Colonic mucosa (tissue), 4 donors: ENCODE measurements at places on chromosomes 2 and 18. TPM values are rescaled to one million over a fixed set of nuclear protein-coding genes. Genes with fewer than 3 reads are reported as not detected.
A peak's percentile ranks its signal among the peaks of the same experiment; 100 is the strongest.

Gene CIB4
- total RNA-seq = not detected

DNA sequence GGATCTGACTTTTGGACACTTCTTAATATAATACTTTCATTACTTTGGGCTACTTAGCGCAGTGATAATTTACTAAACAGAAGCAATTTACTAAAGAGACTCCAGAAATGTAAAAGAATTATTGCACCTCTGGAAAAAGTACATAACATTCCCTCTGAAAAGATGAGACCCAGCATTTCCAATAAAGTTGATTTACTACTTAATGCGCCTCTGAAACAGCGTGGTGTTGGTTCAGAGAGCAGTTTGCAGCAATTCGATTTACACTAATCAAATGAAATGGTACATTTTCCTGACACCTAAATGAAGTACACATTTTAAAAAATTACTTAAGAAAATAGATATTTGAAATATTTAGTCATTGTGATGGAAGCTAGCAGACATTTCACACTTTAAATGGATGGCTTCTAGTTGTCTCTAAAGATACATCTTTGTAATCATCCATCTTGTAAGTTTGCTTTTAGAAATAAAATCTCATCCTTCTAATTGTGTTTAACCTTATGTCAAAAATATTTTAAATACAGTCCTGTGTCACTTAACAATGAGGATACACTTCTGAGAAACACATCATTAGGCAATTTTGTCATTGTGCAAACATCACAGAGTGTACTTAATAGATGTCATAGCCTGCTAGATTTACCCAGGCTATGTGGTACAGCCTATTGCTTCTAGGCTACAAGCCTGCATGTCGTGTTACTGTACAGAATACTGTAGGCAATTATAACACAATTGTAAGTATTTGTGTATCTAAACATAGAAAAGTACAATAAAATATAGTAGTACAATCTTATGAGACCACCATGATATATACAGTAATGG, 284.6 kb upstream of the UBE2E3 start:
- H3K4me3 ChIP-seq = no peak overlapping the region
- H3K36me3 ChIP-seq = no peaks in the 10 kb centered on the region
- H3K27me3 ChIP-seq = no peaks in the 10 kb centered on the region
- DNase-seq = no peak
- no peak overlapping the region for H3K27ac ChIP-seq
- H3K4me1 ChIP-seq = no peaks in the 10 kb centered on the region

DNA sequence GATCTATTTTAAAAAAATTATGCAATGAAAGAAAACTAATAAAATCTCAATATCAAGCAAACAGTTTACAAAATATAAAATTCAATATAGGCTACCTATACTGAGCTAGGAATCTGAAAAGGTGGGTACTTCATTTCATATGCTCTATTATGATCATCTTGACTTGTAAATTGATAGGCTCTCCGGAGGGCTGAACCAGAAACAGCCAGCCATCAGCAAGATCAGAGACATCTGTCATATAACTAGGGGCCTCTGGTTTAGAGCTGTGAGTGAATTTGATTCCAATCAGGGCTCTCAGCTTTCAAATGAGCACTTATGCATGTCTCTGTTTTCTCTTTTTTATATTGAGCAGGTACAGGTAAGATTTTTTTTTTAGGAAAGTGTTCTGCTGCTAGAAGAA, 114.2 kb downstream of the SPHKAP start:
- H3K4me1 ChIP-seq = no peaks in the 10 kb centered on the region
- H3K27ac ChIP-seq = no peak overlapping the region
- no peaks in the 10 kb centered on the region for H3K27me3 ChIP-seq
- no peak for DNase-seq

DNA sequence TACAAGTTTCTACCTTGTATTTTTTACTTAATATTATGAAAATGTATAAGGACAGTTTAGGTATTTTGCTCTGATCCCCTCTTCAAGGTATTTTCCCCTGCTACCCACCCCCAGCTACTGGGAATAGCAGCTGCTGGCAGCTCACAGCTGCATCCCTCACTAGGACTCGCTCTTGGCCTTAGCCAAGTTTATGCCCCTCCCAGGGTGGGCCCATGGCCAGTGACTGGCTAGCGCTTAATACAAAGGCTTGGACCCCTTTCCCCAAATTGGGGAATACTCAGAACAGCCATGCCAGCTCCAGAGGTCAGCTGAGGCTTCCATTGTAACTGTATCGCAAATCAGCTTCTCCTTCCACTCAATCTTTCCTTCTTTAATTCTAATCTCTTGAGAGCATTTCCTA, 131.3 kb downstream of the GFPT1 start:
- no peak for DNase-seq
- H3K4me1 ChIP-seq = no peaks in the 10 kb centered on the region
- H3K36me3 ChIP-seq = no peaks in the 10 kb centered on the region

Gene FZD7
- total RNA-seq = 13.9 TPM

GRCh38 chr2:54497763-54498680, 41.9 kb downstream of the SPTBN1 start:
- H3K4me3 ChIP-seq = no peak overlapping the region
- H3K27me3 ChIP-seq = no peaks in the 10 kb centered on the region
- H3K27ac ChIP-seq = no peak overlapping the region
- H3K36me3 ChIP-seq = no peaks in the 10 kb centered on the region
- DNase-seq = peak; percentile 35

- no peak for DNase-seq
- H3K27ac ChIP-seq = peak overlapping the region; percentile 24
- no peaks in the 10 kb centered on the region for H3K36me3 ChIP-seq
- H3K4me1 ChIP-seq = peaks cover 28% of the 10 kb centered on the region
Measured at GRCh38 chr2:55154525-55155030, 77.5 kb downstream of the CLHC1 start.

GRCh38 chr2:219836647-219837177, 209.3 kb downstream of the SLC4A3 start:
- H3K4me1 ChIP-seq = no peaks in the 10 kb centered on the region
- no peak for DNase-seq
- no peak overlapping the region for H3K4me3 ChIP-seq
- no peaks in the 10 kb centered on the region for H3K27me3 ChIP-seq

GRCh38 chr2:147297820-147298219, 547.0 kb upstream of the ACVR2A start:
- H3K4me1 ChIP-seq = no peaks in the 10 kb centered on the region
- H3K4me3 ChIP-seq = no peak overlapping the region
- no peak for DNase-seq
- H3K36me3 ChIP-seq = no peaks in the 10 kb centered on the region

Gene EVX2
- total RNA-seq = not detected

GRCh38 chr2:27369471-27370025, 590 bp downstream of the EIF2B4 start:
- no peaks in the 10 kb centered on the region for H3K27me3 ChIP-seq
- peak; percentile 65 for DNase-seq
- peaks cover 17% of the 10 kb centered on the region for H3K4me1 ChIP-seq
- H3K27ac ChIP-seq = peak overlapping the region; percentile 92

DNA sequence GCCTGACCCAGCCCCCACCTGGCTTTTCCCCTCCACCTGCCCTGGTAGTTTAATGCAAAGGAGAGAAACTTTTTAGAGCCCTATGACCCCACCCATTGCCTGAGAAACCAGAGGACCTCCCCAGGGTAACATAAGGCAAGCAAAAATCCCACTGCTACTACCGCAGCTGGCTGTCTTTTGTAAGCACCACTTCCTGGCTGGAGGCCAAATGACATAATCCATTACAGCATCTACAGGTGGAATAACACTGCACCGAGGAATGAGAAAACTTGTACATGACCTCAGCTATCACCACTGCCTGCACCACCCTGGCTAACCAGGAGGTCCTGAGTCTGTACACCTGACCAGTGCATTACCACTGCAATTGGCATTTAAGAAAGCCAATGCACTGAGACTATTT, 149.6 kb upstream of the GALNT5 start:
- no peak overlapping the region for H3K4me3 ChIP-seq
- no peaks in the 10 kb centered on the region for H3K36me3 ChIP-seq
- H3K27ac ChIP-seq = no peak overlapping the region
- no peaks in the 10 kb centered on the region for H3K27me3 ChIP-seq
- H3K4me1 ChIP-seq = no peaks in the 10 kb centered on the region

DNA sequence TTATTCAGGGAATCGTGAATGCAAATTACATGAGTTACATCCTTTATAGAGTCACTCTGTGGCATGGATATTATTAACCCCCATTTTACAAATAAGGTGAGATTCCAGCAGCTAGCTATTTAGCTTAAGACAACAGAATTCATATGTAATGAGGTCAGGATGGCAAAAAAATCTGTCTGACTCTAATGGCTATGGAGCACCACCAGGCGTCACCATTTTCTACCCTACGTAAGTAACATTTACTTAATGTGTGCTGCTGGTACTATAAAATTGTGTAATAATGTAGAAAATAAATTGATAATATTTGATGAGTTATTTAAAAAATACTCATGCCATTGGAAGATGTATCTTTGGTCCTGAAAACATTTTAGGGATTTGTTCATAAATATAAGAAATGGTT, 2040.1 kb upstream of the LRRTM1 start:
- no peaks in the 10 kb centered on the region for H3K36me3 ChIP-seq
- no peak overlapping the region for H3K27ac ChIP-seq
- no peaks in the 10 kb centered on the region for H3K27me3 ChIP-seq
- DNase-seq = no peak
- no peak overlapping the region for H3K4me3 ChIP-seq

DNA sequence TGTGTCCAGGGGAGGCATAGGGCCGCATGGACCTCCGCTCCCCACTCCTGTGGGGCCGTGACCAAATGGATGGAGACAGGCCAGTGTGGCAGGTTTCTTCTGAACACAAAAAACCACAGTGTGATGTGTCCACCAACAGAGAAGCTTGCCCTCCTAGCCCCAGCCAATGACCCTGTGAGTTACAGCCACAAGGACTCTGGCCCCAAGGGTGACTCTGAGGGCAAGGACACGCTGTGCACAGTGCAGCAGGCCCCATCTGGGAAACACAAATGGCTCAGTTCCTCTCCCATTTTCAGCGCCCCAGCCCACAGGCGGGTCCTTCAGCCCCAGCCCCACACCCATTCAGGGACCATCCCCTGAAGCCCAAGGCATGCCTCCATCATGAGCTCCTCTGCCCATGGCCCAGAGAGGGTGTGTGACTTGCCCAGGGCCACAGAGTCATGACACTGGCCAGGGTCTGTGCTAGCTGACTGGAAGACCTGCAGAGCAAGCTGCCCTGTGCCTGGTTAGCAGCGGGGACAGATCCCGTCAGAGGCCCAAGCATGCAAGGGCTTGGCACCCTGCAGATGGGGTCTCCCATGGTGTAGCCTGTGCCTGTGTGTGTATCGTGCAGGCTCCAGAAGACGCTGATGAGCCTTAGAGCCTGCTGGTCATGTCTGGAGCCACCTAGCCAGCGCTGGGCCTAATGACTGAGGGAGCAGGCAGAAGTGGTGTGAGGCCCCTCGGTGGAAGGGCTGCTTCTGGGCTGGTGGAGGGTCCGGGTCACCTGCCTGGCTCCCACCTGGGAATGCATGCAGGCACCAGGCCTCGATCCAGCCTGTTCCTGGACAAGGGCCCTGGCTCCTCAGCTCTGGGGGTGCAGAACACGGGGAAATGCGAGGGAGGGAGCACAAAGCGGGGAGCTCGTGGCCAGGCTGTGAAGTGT, 47.7 kb downstream of the HS6ST1 start:
- no peaks in the 10 kb centered on the region for H3K36me3 ChIP-seq
- no peaks in the 10 kb centered on the region for H3K4me1 ChIP-seq
- no peak overlapping the region for H3K27ac ChIP-seq
- DNase-seq = no peak

Gene KIDINS220
- 37.1 TPM for total RNA-seq

Gene G6PC2
- not detected for total RNA-seq

DNA sequence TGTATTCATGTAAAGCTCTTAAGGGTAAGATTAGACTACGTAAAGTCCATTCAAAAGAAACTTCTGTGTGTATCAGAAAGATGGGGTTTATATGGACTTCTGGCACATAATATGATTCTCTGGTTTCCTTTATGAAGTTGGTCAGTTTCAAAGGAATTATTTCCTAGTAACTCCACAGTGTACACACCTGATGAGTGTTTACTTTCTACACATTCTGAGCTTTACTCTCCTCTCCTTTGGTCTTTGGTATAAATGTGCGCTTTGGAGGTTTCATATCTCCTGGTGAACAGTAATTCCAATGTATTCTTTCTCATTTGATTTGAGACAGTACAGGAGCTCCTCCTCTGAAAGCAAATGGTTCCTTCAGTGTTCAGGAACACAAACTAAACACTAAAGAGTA, 88.1 kb downstream of the OXER1 start:
- no peaks in the 10 kb centered on the region for H3K36me3 ChIP-seq
- no peaks in the 10 kb centered on the region for H3K27me3 ChIP-seq
- H3K4me1 ChIP-seq = no peaks in the 10 kb centered on the region
- H3K27ac ChIP-seq = no peak overlapping the region
- H3K4me3 ChIP-seq = no peak overlapping the region
- DNase-seq = no peak

DNA sequence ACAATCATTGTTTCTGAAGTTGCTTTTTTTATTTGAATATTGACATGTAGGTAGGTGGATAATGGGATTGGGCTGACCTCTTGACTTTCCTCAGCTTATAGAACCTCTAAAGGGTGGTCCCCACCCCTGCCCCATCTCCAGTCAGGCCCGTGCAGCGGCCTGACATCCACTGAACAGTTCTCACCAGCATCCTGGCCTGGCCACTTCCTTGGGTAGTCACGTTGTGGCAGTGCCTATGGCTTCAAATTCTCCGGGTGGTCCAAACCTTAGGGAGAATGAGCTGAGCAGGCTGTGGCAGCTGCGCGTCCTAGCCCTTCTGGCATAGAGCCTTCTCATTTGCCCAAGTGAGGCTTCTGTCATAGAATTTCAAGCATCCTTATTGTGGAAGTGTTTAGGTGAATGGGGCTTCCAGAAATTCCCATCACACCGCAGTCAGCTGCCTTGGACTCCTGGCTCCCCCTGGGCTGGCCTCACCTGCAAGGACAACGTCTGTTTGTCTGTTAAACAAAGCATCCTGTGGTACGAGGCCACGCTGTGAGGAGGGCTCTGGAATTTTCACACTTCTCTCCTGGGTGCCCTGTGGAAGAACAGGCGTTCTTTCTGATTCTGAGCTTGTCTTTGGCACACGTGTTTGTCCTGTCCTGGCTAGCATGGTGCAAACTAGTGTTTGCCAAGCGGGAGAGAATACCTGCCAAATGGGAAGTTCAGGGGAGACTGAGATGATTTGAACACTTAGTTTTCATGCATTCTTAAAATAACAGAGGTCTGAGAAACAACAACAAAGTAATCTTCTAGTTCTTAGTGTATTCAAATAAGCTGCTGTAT, 31.8 kb upstream of the OTOS start:
- H3K4me3 ChIP-seq = no peak overlapping the region
- H3K4me1 ChIP-seq = no peaks in the 10 kb centered on the region
- H3K36me3 ChIP-seq = no peaks in the 10 kb centered on the region
- DNase-seq = no peak

Gene CYP1B1
- total RNA-seq = 3.5 TPM

- no peaks in the 10 kb centered on the region for H3K4me1 ChIP-seq
- H3K27ac ChIP-seq = no peak overlapping the region
- no peaks in the 10 kb centered on the region for H3K36me3 ChIP-seq
- no peak for DNase-seq
- H3K4me3 ChIP-seq = no peak overlapping the region
- no peaks in the 10 kb centered on the region for H3K27me3 ChIP-seq
Measured at GRCh38 chr2:191910518-191910917, 63.6 kb upstream of the CAVIN2 start.
